ENCODE measurements at places on chromosomes 7 and 10.

DNA sequence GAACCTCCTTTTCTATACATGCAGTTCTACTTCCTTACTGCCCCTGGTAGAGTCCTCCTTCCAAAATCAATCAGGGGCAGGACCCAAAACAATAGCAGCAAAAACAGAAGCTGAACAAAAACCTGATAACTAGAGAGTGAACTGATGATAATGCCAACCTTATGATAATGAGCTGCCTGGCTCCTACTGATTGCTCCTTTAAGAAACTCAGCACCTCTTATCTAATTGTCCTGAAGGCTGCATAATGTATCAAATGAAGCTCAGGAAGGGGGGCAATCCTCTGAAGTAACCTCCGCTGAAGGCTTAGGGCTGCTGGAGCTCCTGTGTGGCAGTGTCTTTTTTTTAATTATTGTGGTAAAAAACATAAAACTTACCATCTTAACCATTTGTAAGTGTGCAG lies 257.0 kb downstream of the PHTF2 start:
- no peak for DNase-seq

- DNase-seq, result peak; percentile 70
Observed at GRCh38 chr7:55369427-55370400, 4.6 kb downstream of the LANCL2 start.

GRCh38 chr7:116862951-116863670 lies 724 bp downstream of the CAPZA2 start:
- no peak for DNase-seq

DNA sequence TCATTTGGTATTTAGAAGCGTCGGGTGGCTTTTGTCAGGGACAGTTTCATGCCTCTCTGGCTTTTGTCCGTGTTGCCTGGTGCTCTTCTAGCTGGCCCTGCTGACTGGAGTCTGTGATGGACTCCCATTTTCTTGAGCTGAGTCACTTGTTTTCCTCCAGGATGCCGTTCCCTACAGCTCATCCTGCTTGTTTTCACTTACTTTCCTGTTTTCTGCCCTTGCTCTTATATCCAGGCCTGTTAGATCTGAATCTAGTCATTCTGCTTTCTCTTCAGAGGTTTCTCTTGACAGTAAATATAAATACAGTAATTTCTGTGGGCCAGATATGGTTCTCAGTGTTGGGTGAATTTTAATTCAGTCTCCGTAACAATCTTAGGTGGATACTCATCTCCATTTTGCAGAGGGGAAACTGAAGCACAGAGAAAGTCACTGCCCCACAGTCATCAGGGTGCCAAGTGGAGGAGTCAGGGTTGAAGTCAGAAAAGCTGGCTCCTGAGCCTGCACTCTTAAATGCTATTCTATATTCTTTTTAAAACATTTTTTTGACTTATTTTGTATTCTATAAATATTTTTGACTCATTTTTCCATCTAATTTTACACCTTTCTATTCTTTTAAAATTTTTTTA lies 85.4 kb downstream of the CCNY start:
- DNase-seq, result peak; percentile 73

- DNase-seq, result peak; percentile 40
Observed at GRCh38 chr10:7027913-7028808, 382.7 kb downstream of the SFMBT2 start.

GRCh38 chr7:98213888-98214810 lies 2.9 kb downstream of the BHLHA15 start:
- DNase-seq, result no peak

DNA sequence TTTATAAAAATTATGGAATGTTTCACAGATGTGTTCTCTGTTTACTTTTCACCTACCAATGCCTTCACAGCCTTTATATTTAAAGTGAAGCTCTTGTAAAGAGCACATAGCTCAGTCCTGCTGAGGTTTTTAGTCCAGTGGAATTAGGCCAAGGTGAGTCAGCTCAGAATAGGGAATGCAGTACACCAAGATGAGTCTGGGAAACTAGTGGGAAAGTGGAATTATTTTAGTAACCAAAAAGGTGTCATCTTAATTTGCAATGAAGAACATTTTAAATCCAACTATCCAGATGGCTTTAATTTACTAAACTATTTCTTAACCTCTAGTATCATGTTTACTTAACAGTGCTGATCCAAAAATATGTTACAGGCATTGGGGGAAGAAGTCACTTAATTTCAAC lies 236.3 kb upstream of the CTBP2 start:
- DNase-seq, result peak; percentile 34

- DNase-seq, result no peak
Observed at GRCh38 chr7:157585113-157585861, 248.5 kb downstream of the DNAJB6 start.

DNA sequence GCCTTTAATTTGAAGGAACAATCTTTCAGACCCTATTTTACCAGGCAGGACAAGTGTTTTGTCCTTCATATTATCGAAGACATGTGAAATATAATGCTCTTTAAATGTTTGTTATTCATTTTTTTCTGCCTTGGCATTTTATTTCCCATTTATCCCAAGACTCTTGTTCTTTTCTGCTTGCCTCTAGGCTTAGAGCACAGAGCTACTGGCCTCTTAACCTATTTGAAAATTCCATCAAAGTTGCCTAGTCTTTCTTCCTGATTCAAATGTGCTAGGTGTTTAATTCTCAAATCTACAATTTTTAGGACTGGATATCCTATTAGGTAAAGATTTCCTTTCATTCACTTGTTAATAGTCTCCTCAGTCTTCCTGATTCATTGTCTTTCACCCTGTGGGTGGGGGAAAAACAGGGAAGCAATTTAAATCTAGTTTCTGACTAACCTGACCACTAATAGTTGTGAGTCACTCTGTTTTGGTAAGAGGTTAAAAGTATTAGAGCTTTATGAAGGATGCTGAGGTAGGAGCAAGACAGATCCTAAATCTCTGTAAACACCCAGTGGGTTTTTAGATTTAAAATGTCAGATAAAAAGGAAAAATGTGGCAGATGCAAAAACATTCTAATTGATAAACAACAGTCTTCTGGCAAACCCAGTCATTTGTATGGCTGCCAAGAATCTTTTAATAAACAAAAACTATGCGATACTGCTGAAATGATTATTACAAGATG lies 1.5 kb downstream of the LIPK start:
- DNase-seq, result peak; percentile 43

DNA sequence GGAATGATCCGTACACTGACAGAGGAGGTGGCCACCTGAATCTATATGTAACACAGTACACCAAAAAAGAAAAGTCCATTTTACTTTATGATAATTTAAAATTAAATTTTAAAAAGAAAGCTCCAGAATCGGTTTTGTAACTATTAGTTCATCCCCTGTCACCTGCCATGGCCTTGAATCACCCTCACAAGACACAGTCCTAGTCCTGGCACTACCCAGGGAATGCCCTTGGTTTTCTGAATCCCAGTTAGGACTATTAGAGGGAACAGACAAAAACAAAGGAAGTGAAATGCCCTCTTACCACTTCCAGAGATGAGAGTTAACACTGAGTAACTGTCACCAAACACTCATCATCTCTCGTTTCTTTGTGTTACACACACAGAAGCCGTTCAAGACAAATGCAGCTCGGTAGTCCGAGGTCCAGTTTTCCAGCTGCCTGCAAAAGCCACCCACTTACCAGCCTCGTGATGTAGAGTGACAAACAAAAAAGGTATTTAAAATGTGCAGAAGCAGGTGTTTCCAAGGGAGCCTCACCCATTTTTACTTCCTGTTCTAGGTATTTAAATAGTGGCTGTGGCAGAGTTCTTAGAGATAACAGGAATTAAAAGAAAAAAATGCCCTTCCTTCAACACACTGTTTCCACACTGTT lies 6.1 kb downstream of the PTPRN2 start:
- DNase-seq, result no peak

DNA sequence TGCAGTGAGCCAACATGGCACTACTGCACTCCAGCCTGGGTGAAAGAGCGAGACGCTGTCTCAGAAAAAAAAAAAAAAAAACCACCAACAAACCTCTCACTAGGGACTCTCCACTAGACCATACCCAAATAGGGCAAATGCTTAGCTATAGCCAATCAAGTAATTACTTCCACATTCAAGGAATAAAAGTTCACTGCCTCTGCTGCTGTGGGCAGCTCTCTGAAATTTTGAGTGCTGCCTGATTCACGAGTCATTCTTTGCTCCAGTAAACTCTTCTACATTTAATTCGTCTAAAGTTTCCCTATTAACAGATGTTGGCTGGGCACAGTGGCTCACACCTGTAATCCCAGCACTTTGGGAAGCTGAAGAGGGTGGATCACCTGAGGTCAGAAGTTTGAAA lies 4.7 kb upstream of the NRBF2 start:
- no peak for DNase-seq

- peak; percentile 16 for DNase-seq
Observed at GRCh38 chr7:93228302-93228701, 2.0 kb upstream of the HEPACAM2 start.

GRCh38 chr10:63657761-63658160 lies 136.6 kb downstream of the REEP3 start:
- no peak for DNase-seq

GRCh38 chr7:15159261-15159660 lies 256.7 kb upstream of the DGKB start:
- DNase-seq, result no peak

DNA sequence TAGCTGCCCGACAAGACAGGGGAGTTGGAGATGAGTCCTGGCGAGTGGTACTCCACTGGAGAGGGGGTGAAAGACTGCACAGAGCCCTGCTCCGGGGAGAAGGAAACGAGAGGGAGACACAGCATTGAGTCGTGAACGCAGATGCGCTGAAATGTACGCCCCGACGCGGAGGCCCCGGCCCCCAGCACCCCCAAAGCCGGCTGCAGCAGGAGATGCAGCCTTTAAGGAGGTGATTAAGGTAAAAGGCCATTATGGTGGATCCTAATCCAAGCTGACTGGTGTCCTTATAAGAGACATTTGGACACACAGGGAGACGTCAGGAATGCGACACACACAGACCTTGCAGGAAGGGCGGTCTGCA lies 166.3 kb upstream of the IMMP2L start:
- no peak for DNase-seq

DNA sequence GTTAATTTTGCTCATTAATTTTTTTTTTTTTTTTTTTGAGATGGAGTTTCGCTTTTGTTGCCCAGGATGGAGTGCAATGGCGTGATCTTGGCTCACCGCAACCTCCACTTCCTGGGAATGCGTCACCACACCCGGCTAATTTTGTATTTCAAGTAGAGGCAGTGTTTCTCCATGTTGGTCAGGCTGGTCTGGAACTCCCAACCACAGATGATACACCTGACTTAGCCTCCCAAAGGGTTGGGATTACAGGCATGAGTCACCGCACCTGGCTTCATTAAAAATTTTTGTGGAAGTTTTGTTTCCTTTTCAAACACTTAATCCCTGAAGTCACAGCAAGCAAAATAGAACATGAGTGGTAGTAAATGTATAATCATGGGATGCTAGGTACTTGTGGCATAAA lies 857.2 kb upstream of the PHF14 start:
- DNase-seq, result no peak

GRCh38 chr10:10164848-10165247 lies 852.8 kb upstream of the CELF2 start:
- DNase-seq, result no peak

- no peak for DNase-seq
Observed at GRCh38 chr7:83672157-83672556, 23.2 kb upstream of the SEMA3E start.

GRCh38 chr10:24536636-24537035 lies 187.1 kb downstream of the ARHGAP21 start:
- no peak for DNase-seq
